RPMI7951 (cell line): ENCODE measurements at places on chromosomes 5 and 9. TPM values are rescaled to one million over a fixed set of nuclear protein-coding genes. Genes with fewer than 3 reads are reported as not detected.

The VCP gene
- 260 and 306 TPM in 2 replicates for total RNA-seq

The LCN9 gene
- total RNA-seq: not detected in 2 replicates

The PCDHGC5 gene
- 1.1 and 1.2 TPM in 2 replicates for total RNA-seq

The MTMR12 gene
- total RNA-seq: 8.7 and 9.1 TPM in 2 replicates

GRCh38 chr5:95668216-95668615, 14.6 kb downstream of the SPATA9 start:
- DNase-seq: no peak

- DNase-seq: no peak
These were observed 73.5 kb downstream of the LNPEP start for GRCh38 chr5:97009212-97009898.

DNA sequence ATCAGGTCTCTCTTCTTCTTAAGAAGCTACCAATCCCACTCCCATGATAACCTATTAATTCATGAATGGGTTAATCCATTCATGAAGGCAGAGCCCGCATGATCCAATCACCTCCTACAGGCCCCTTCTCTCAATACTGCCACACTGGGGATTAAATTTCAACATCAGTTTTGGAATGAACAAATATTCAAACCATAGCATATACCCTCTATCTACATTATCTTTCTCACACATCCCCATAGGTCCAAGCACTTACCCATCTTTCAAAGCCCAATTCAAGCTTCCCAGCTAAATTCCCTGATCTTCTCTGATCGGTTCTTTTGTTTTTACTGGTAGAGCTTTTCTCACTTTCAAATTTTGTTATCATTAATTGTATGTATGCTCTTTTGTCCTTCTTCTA, 10.5 kb upstream of the SHOC1 start:
- DNase-seq: no peak

DNA sequence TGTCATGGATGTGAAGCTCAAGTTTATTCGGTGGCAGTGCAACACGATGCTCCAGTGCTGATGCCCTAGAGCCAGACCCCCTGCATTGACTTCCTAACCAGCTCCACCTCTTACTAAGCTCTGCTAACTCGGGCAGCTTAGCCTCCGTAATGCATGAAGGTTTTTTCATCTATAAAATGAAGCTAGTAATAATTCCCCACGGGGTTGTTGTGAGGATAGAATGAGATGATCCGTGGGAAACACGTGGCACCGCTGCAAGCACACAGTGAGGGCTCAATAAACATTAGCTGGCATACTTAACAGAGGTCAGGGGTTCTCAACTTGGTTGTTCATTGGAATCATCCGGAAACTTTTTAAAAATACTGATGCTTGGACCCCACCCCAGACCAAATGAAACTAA, 6.8 kb downstream of the ENC1 start:
- DNase-seq: no peak
